NCI-H524 treated with DMSO at 0.1 percent for 48 hours (cell line): ENCODE measurements at places on chromosomes 2 and 18.

DNA sequence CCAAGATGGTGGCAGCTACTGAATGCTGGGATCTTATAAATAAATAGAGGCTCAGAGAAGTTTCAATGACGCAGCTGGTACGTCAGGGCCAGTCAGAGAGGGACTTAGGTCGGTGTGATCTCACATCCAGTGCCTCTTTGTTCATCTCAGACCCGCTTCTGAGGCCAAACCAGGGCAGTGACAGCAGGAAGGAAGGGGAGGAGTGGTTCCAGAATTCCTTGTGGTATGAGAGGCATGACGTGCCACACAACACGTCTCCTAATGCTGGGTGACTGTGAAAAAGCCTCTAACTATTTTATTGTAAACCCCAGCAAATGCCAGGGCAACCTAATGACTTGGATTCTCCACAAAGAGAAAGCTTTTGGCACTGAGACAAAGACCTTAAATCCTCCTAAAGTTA is 423.3 kb downstream of the LPIN1 start:
- DNase-seq = no peak

DNA sequence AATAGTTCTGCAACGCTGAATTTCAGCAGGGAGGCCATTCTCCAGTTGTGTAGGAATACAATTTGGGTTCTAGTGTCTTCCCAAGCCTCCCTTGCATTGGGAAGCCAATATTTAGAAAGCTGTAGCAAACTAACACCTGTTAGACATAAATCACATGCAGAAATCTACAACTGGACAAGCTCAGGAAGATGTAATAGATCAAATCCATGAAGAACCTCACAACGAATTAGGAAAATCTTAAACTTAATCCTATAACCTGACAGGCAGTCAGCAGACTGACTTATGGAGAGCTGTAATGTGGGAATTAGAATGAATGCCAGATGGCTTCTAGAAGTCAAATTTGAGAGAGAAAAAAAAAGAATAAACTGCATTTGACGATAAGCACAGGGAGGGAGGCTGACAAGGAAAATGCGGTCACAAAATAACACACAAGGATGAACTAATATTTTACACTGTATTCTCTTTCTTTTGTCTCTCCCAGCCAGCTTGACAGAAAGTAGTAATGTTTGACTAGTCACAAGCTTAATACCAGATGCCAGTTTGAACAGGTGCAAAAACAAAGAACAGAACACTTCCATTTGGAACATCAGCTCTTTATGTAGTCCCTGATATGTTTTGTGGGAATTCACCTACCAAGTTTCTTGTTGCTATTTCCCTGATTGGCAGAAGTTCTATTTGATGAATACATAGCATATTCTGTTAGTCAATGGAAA is 50.8 kb upstream of the FANCL start:
- DNase-seq = peak; percentile 89

- no peak for DNase-seq
Measured at GRCh38 chr18:68072744-68073143, 556.2 kb upstream of the DSEL start.

- DNase-seq = no peak
Measured at GRCh38 chr18:6054256-6054842, 159.0 kb upstream of the TMEM200C start.

DNA sequence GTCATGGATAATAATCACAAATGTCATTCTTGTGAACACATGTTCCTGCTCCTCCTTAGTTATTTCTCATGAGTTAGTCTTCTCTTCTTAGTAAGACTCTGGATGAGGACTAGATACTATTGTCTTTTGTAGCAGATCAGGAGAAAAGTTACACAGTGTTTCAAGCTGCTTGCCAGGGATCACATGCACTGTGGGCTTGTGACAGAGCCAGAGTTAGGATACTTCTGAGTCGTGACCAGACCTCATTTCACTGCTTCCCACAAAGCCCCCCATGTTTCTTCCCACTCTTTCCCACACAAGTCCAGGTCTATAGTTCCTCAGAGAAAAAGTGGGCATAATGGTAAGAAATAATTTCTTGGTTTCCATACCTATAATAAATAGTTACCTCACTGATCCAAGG is 80.2 kb upstream of the LRATD1 start:
- DNase-seq = no peak
